Mesothelial cell of epicardium (in vitro differentiated cells): ENCODE measurements at places on chromosomes 6 and 20.

GRCh38 chr6:15621203-15622044, 41.4 kb downstream of the DTNBP1 start:
- no peak for DNase-seq

DNA sequence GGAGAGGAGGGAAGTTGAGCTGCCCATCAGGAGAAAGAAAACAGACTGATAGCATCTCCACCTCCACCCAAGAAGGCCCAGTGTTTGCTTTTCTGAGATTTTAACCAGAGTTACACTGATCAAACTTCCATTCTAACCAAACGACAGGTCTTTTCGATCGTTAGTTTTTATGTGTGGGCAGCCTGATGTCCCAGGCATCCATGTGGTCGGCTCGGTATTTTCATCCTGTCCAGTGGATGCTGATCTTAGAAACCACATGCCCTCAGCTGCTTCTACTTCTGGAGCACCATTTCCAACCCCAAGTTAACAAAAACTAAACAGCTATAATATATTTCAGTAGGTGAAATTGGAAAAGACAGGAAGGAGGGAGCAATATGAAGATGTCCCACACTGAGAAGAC, 536.8 kb upstream of the JAG1 start:
- no peak for DNase-seq

DNA sequence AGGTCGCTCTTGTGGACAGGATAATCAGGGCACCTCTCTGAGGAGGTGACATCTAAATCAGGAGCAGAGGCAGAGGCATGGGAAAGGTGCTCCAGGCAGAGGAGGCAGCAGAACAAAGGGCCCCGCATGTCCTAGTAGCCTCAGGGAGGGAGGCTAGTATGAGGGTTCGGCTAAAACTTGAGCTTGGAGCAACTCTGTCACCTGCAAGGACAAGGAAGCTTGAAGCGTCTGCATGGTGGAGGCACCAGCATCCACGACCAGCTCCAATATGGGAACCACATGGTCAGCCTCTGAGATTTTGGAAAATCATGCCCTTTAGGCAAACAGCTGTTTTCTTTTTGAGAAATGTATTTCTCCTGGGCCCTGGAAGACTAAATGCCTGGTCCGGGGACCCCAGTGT, 13.0 kb upstream of the MPC1 start:
- no peak for DNase-seq

- DNase-seq: no peak
These were observed 10.1 kb upstream of the CALHM6 start for GRCh38 chr6:116450769-116451740.

DNA sequence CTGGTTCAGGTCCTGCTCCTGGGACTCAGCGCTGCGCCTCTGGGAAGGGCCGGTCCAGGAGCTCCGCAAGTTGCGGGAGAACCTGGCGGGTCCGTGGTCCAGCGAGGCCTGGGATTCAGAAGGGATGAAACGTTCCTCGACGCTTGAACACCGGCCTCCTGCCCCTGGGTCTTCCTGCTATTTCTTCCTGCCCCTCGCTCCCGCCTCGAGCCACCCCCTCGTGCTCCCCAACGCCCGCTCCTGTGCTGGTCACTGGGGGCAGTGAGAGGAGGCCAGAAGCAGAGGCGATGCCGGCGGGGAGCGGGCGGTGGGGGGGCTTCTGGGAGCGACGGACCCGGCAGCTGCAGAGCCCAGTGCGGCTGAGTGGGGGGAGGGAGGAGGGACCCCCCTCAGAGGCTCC, 20.8 kb upstream of the KIF25 start:
- no peak for DNase-seq

- DNase-seq: no peak
These were observed 37.1 kb upstream of the GRM4 start for GRCh38 chr6:34182751-34183531.

GRCh38 chr20:24779946-24780345, 169.1 kb upstream of the CST7 start:
- DNase-seq: no peak

DNA sequence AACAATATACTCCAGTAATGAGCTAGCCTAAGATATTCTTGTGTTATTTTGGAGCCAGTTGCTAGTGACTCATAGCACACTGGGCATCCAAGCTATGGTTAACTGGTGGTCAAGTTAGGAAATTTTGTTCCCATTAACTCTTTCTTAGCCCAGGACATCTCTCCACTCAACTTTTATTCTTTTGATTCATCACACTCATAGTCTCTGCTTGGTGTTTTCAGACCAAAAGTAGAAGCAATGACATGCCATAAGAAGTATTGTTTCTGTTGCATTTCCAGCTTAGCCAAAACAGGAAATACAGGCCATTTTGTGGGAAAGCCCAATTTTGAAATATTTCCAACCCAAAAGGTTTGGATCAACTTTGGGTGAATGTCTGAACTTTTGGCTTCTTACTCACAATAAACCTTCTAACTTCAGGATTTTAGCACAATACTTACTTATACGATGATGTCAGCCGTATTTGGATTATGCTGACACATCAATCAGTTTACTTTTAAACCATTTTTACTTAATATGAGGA, 31.6 kb upstream of the CCN2 start:
- no peak for DNase-seq

DNA sequence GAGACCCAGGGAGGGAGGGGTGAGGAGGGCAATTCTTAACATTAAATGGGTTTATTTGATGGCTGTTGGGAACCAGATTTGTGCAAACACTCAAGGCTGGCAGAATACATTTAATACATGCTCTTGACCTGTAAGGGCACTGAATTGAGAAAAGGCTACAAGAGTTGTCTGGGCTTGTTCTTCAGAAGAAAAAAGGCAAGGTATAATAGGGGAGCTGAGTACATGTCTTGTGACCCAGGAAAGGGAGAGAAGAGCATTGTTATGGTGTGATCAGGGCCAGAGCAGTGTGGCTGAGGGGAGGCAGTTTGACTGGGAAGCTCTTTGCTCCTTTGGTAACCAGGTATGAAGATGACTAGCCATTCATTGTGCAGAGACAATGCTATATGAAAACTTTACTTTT, 18.9 kb downstream of the KLHL31 start:
- no peak for DNase-seq

DNA sequence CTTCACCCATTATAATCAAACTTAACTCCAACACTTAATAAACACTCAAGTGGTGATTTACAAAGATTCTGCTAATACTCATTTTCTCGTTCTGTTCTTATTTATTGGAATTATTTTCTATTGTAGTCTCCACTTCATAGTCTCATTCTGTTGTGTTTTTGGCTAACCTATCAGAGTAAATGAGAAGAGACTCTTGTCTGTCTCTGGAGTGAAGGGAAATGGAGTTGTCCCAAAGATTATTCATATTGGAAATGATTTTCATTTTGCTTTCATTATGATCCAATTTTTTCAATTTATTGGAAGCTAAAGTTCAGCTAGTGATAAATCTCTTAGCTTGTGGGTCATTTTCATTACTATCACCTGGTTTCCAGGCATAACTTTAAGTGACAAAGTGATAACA, 454.9 kb upstream of the JAG1 start:
- DNase-seq: no peak

GRCh38 chr6:137976430-137976829, 109.4 kb downstream of the TNFAIP3 start:
- no peak for DNase-seq

DNA sequence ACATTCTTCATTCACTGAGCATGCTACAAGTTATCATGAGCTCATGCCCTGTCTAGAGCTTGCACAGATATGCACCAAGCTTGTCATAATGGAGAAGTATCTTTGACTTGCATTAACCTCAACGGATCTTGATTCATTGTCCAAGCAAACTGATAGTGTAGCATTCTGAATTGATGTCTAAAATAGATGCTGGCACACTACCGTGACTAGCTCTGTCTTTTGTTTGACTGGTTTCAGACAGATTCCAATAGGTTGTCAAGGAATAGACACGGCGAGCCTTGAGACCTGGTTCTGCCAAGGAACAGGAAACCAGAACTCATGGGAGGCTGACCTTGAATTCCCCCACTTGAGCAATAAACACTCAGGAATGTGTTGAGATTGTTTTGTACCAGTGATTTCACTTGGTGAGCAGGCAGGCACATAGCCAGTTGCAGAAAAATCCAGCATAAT, 1153.1 kb upstream of the GJE1 start:
- no peak for DNase-seq

GRCh38 chr6:56572788-56573471, 69.8 kb downstream of the DST start:
- no peak for DNase-seq

GRCh38 chr20:45456632-45457031, 12.9 kb upstream of the WFDC2 start:
- no peak for DNase-seq
